Placental epithelial cell (primary cell): ENCODE measurements at places on chromosomes 12 and 14. TPM values are rescaled to one million over a fixed set of nuclear protein-coding genes. Genes with fewer than 3 reads are reported as not detected.

HELB gene
- total RNA-seq: 2.8 and 4.7 TPM in 2 replicates

CIROP gene
- total RNA-seq: not detected in 2 replicates

FAM181A gene
- total RNA-seq: not detected in 2 replicates

ITGA7 gene
- 0.22 and 0.39 TPM in 2 replicates for total RNA-seq

HCAR2 gene
- 0.39 and 0.54 TPM in 2 replicates for total RNA-seq

WIF1 gene
- total RNA-seq: not detected in 2 replicates

ARG2 gene
- 0.79 and 1.7 TPM in 2 replicates for total RNA-seq

ACRBP gene
- 1.6 TPM in 1 of 2 replicates, not detected in the other for total RNA-seq

TAS2R7 gene
- 0.39 TPM in 1 of 2 replicates, not detected in the other for total RNA-seq
